PC-3 (cell line): ENCODE measurements at places on chromosomes 4 and X.

- no peak for DNase-seq
These were observed 223.9 kb upstream of the ANKRD50 start for GRCh38 chr4:124936427-124936826.

DNA sequence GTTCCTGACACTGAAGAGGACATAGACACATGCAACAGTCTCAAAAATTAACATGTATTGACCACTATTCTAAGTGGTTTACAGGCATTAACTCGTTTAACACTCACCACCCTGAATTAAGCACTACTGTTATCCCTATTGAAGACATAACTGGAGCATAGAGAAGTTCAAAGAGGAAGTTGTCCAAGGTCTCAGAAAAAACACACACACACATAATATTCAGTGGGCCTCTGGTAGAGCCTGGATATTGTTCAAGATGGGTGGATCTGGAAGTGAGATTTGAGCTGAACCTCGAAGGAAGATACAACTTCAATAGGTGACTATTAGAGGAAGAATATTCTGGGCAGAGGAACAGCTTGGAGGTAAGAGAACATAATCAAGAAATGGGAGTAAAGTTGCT lies 334.9 kb downstream of the HNRNPD start:
- DNase-seq = no peak

GRCh38 chrX:22105231-22105630 lies 73.1 kb downstream of the PHEX start:
- no peak for DNase-seq

DNA sequence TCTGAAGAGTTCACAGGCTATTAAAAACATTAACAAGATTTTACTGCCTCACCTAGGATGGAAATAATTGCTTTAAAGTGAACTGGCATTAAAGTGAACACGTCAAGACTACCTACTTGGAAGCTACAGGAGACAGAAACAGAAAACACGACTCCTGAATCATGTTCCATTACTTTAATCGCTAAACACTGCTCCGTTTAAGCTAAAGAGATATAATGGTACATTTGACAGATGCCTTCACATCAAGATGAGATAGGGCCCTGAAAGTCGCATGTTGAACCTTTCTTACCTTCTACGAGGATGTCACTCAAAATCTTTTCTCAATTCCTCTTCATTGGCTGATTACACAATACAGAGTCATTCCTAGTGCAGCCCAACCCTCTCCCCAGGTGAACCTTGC lies 206.3 kb upstream of the GATB start:
- DNase-seq = no peak

GRCh38 chr4:120319046-120319767 lies 252.6 kb upstream of the MAD2L1 start:
- no peak for DNase-seq

DNA sequence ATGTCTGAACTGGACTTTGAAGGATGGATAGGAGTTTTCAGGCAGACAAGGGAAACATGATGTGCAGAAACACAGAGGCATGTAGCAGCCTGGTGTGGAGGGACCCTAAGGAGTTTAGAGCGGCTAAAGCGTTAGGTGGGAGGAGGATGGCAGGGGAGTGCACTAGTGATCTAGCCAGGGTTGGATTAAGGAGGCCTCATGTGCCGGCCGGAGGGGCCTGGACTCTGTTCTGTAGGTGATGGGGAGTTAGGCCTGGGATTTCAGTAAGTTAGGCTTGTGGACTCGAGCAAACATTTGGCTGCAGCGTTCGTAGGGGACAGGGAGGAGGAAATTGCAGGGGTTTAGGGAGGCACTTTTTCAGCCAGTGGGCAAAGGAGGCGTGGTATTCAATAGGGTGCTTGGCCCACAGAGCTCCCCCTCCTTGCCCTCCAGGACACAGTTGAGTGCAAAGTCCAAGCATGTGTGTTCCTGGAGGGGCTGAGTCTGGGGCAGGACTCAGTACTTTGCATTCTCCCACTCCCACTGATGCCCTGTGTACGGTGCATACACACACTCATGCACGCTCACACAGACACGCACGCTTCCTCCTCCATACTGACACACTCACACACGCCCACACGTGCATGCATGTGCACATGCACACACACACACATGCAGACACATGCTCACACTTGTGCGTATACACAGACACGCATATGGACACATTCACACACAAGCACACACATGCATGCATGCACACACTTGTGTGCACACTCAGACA lies 18.6 kb downstream of the PSAPL1 start:
- no peak for DNase-seq

- DNase-seq = peak; percentile 28
These were observed 38.6 kb upstream of the MSMO1 start for GRCh38 chr4:165288639-165289422.

- DNase-seq = peak; percentile 76
These were observed 71.1 kb upstream of the ZCCHC13 start for GRCh38 chrX:74232859-74233258.

DNA sequence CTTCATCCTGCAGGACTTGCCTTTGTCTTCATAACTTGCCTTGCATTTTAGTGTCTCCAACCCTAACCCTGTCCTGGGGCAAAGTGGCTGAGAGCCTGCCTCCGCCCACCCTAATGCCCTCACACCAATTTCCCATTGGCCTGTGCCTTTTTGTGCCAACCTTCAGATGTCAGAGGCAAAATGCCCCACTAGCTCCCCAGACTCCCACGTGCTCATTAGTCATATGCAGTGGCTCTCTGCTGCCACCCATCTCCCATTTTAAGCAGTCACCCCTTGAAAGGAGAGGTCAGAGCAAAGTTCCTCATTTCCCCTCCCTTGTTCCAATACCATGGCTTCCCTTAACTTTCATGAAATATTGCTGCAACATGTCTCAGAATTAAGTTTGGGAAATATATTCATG lies 74.8 kb upstream of the PASD1 start:
- no peak for DNase-seq

DNA sequence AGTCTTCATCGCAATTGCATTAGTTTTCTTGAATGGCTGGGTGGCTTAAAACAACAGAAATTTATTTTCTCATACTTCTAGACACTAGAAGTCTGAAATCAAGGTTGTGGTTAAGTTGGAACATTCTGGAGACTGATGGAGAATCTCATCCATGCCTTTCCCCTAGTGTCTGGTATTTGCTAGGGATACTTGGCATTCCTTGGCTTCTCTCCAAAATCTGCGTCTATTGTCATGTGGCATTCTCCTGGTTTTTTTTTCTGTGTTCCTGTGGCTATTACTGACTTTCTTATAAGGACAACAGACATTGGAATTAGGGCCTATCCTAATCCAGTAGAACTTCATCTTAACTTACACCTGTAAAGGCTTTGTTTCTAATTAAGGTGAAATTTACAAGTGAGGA lies 272.8 kb upstream of the EPHA5 start:
- peak; percentile 96 for DNase-seq

DNA sequence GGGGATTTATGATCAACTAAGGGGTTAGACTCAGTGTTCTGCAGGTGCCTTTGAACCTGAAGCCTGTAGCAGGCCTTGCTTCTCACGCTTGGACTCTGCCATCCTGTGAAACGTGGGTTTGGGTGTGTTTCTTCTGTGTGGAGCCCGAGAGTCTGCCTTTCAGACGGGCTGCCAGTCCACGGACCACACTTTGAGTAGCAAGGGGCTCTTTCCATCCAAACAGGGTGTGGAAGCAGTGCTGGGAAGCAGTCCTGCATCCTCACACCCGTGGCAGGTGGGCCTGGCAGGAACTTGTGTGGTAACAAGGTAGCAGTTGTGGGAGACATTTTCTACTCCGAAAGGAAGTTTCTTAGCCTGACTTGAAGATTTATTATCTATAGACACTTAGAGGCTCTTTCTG lies 22.7 kb downstream of the RGS12 start:
- DNase-seq = no peak

GRCh38 chr4:81131563-81131962 lies 83.5 kb downstream of the PRKG2 start:
- DNase-seq = no peak

DNA sequence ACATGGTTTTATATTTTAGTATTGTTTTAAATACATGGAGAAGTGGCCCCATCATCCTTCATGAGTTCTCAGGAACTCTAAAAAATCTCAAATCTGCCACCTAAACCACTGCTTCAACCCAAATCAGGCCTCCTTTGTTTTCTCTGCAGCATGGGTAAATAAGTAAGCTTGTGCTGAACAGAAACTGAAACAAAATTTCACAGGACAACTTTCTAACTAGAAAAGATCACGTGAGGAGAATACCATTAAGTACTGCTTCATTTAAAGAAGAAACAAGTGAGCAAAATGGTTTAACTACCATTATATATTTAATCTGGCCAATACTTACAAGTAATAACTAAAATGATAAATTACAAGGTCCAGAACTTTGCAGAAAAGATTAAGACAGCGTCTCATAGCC lies 2.5 kb downstream of the ARAP2 start:
- no peak for DNase-seq

- DNase-seq = no peak
These were observed 96.6 kb upstream of the IL13RA1 start for GRCh38 chrX:118630848-118631247.

DNA sequence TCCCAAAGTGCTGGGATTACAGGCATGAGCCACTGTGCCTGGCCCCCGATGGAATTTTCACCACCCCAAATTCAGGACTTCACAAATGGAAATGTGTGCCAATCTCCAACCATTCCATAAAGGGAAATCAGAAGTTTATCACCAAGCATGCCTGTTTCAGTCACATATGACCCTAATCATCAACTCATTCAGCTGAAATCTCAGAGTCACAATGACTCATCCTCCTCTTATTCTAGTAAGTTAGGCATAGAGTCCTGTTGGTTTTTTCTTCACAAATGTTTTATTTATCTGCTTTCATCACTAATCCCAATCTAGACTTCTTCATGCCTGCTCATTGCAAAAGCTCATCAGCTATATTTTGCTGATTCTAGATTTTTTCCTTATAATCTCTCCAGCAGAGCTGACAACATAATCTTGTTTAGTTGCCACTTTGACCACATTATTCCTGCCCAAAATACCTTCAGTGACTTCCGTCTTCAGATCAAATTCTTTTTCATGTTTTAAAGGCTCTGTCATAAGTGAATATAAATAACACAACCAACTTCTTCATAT lies 83.3 kb downstream of the SLC7A11 start:
- peak; percentile 58 for DNase-seq

- no peak for DNase-seq
These were observed 219.5 kb downstream of the TMEM47 start for GRCh38 chrX:34437586-34437985.

- peak; percentile 71 for DNase-seq
These were observed 231.0 kb downstream of the LDB2 start for GRCh38 chr4:16667464-16667863.

- no peak for DNase-seq
These were observed 1065.7 kb upstream of the FTHL17 start for GRCh38 chrX:32137525-32137924.

GRCh38 chr4:1406981-1407656 lies 877 bp upstream of the NKX1-1 start:
- DNase-seq = no peak

DNA sequence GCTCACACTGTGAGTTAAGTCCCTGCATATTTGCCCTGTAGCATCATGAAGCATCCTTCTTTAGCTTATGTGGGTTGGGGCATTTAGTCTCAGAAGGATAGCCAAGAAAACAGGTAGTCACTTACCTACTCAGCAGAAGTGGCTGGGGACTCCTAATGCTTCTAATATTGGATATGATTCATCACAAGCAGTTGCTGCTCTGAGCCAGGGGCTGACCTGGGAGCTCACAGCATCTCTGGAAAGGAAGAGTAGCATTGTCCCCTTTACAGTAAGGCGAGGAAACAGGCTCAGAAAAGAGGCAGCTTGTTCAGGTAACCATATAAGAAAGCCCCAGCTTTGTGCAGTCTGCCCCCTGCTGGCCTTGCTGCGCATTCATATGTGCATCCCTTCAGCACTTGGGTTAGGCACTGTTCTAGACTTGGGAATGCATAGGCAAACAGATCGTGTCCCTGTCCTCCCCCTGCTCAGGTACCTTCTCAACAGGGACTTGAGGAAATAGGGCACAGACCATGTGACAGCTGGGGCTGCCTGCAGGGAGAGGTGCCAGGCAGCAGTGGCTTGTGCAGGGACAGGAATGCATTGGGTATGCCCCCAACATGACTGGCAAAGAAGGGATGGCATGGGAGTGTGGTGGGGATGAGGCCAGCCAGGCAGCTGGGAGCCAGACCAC lies 35.7 kb upstream of the TBC1D14 start:
- DNase-seq = peak; percentile 64

- peak; percentile 13 for DNase-seq
These were observed 1591.7 kb upstream of the ADGRL3 start for GRCh38 chr4:59608466-59608865.

DNA sequence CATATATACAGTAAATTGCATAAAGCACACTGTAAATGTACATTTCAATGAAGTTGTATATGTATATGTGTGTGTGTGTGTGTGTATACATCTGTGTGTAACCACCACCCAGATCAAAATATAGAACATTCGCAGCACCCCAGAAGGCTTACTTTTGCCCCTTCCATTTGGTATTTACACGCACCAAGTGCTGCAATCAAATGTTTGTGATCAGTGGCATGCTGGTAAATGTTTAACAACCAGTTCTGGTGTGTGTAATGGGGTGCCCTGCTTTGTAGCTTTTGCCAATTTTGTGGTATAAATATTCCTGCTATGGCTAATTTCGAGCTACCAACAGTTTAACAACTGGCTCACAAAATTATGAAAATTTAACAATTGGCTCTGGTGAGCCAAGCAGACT lies 101.3 kb downstream of the RTL5 start:
- DNase-seq = no peak

- DNase-seq = no peak
These were observed 7.0 kb downstream of the PCDH10 start for GRCh38 chr4:133156096-133156495.

GRCh38 chr4:70721747-70722146 lies at the start of gene RUFY3:
Gene RUFY3, plus strand, starts transcription at chr4:70721964. Its CDS starts 610 bp downstream, at chr4:70722574.
- DNase-seq = no peak

GRCh38 chr4:143699331-143700045 lies 987 bp downstream of the FREM3 start:
- DNase-seq = no peak

- no peak for DNase-seq
These were observed 6.5 kb downstream of the ATP5ME start for GRCh38 chr4:667545-667925.
